SW480 (cell line): ENCODE measurements at places on chromosomes 1 and 21.

DNA sequence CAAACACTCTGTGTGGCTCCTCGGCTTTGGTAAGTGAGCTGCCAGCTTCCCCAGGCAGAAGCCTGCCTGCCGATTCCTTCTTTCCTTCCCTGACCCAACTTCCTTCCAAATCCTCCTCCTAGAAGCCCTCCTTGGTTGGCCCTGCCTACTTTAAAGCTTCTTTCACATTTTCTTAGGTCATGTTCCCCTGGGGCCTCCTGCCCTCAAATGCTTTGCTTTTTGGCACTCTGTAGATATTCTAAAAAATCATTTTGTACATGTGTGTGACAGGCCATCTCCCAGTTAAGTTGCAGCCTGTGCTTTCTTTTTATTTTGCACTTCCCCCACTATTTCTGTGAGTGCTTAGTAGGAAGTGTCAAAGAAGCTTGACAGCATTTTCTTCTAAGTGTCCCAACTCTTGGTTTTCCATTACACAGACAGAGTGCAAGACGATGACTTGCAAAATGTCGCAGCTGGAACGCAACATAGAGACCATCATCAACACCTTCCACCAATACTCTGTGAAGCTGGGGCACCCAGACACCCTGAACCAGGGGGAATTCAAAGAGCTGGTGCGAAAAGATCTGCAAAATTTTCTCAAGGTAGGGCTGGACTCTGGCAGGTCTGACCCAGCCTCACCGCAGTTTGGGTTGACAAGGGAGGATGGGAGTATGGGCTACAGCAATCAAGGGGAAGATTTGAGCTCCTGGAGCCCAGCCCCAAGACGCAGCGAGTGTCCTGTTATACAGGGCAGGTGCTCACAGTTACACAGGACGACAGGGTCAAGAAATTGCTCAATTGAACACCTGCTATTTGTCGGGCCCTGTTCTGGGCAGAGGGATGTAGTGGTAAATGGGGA lies at the start of gene S100A9:
Gene S100A9, plus strand, starts transcription at position 2 of the 838 bp plus-strand sequence. Its CDS starts 430 bp downstream, at position 432.
- DNase-seq = no peak

DNA sequence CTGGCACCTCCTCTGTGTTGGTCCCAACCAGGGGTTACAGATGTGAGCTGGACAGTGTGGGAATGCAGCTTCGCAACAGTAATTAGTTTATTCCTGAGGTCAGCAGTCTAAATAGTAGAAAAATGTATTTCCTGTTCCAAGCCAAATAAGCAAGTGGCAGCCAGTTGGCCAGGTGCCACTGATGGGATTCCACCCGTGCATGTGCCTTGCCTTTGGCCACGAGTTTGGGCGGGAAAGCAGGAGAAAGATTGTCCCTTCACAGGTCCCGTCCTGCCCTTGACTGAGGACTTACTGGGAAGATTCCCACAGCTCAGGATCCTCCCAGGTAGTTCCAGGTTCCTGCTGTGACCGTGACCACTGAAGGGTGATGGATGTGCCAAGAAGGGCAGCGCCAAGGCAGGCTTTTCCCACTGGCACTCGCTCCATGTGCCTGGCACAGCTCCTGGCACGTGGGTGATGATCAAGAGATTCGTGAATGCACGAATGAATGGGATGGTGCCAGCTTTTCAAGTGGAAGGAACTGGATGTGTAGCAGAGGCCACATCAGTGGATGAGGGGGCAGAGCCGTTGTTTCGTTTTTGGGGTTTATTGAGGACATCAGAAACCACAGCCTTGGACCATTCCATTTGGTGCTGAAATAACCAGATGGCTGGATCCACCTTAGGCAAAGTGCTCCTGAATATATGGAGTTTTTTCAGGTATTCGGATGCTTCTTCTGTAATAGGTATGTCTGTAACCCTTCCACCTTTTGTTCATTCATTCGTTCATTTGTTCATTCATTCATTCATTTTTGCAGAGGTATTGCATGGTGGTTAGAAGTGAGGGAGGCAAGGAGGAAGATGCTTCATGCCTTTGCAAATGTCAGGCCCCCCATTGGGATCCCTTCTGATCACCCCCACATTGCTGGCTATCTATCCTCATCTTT lies 62.4 kb upstream of the WNT4 start:
- no peak for DNase-seq

GRCh38 chr21:40929833-40930232 lies 82.9 kb upstream of the DSCAM start:
- no peak for DNase-seq

GRCh38 chr1:220943319-220943996 lies 64.2 kb downstream of the HLX start:
- DNase-seq = no peak

- no peak for DNase-seq
Measured at GRCh38 chr1:167659450-167659849, 29.4 kb downstream of the RCSD1 start.

GRCh38 chr1:219379691-219380090 lies 206.0 kb downstream of the LYPLAL1 start:
- no peak for DNase-seq

DNA sequence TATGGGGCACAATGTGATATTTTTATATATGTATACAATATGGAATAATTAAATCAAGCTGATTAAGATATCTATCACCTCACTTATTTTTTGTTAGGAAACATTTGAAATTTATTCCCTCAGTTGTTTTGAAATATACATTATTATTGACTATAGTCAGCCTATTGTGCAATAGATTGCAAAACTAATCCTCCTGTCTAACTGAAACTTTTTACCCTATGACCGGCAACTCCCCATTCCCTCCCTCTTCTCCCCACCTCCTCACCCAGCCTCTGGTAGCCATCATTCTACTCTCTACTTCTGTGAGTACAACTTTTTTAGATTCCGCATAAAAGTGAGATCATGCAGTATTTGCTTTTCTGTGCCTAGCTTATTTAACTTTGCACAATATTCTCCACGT lies 117.7 kb upstream of the SGIP1 start:
- DNase-seq = no peak

DNA sequence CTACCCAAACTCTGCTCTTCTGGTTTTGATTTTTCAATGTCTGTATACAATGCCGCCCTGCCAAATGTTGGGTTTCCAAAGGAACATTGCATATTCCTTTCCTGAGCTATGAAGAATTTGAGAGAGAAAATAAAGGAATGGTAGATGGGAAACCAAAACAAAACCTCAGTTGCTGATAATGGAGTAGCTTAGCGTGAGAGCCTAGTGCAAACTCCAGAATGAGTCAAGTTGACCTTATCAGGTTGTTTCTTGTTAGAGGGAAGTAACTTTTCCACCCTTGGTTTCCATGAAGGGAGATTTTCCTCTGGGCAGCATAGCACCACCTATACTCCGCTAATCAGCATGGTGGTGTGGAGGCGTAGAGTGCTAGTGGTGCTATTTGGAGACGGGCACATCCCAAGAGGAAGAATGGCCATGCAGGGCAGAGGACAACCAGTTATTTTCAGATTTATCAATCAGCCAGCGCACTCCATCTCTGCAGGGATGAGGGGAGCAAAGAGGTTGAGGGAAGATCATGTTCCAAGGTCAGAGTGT lies 51.6 kb downstream of the BACH1 start:
- DNase-seq = no peak

DNA sequence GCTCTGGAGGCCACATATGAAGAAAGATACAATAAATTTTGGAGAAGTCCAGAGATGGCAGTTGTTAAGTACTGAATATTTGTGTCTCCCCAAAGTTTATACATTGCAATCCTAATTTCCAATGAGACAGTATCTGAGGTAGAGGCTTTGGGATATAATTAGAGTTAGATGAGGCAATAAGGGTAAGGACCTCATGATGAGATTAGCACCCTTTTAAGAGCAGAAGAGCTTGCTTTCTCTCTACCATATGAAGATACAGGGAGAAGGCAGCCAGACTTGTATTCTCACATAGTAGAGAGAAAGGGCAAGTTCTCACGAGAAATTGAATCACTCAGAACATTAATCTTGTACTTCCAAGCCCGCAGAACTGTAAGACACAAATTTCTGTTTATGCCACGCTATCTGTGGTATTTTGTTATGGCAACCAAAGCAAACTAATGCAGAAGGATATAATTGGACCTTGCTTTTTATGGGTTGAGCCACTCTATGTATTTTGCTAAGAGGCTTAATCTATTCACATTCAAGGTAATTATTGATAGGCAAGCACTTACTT lies 430.1 kb downstream of the KCNT2 start:
- DNase-seq = no peak

- no peak for DNase-seq
Measured at GRCh38 chr1:7015022-7015421, 229.8 kb downstream of the CAMTA1 start.

DNA sequence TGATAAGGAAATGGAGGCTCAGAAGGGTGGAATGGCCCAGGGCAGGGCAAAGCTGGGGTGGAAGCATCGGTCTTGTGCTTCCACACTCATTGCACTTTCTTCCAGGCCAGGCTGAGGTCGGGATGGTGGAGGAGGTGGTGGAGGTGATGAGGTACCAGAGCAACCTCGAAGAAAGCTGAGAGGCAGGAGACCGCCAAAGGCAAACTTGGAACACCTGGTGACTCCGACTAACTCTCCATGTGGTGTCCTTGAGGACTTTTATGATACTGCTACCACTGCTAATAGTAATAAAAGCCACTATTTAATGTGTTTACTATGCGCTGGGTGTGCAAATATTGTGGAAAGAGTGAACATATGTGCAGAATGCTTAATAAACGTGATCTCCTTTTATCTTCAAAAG lies 16.9 kb upstream of the BTG2 start:
- peak; percentile 40 for DNase-seq

- DNase-seq = no peak
Measured at GRCh38 chr1:147567594-147568381, 26.5 kb downstream of the BCL9 start.

- peak; percentile 48 for DNase-seq
Measured at GRCh38 chr1:22500471-22500870, 48.8 kb downstream of the ZBTB40 start.
